ENCODE measurements at places on chromosomes 4 and X. TPM values are rescaled to one million over a fixed set of nuclear protein-coding genes. Genes with fewer than 3 reads are reported as not detected.

The CT45A1 gene
- polyA plus RNA-seq: 6.7 TPM

The USP51 gene
- 9.8 TPM for polyA plus RNA-seq

The RIBC1 gene
- polyA plus RNA-seq: 3.9 TPM

The GC gene
- 10.1 TPM for polyA plus RNA-seq

The TASL gene
- polyA plus RNA-seq: 0.90 TPM

- no peak for DNase-seq
Observed at GRCh38 chrX:79630033-79631009, 263.2 kb upstream of the ITM2A start.

DNA sequence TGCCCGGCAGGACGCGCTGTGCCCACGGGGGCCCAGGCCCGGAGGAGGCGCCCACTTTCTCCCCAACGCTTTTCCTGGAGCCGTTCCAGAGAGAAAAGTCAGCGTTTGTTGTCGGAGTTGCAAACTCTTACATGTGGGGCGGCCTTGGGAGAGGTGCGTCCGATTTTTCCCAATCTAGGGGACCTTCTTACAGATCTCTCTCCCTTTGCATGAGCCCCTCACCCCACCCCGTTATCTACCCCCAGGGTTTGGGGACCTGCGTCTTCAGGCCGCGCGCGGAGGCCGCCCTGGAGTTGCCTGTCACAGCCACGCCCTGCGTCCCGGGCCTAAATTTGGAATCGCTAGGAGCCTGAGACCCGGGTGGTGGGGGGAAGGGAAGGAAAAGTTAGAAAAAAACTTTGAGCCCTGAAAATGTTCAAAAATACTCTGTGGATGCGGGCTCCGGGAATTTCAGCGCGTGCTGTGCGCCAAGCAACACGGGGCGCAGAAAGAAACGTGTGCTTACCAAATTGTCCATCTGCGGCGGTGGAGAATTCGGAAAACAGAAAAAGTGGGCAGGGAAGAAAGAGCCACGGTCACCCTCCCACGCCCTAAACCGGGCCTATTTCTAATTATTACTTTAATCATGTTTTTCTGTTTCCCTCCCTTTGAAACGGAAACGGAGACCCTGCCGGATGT, 587 bp downstream of the CD99 start:
- DNase-seq: no peak

DNA sequence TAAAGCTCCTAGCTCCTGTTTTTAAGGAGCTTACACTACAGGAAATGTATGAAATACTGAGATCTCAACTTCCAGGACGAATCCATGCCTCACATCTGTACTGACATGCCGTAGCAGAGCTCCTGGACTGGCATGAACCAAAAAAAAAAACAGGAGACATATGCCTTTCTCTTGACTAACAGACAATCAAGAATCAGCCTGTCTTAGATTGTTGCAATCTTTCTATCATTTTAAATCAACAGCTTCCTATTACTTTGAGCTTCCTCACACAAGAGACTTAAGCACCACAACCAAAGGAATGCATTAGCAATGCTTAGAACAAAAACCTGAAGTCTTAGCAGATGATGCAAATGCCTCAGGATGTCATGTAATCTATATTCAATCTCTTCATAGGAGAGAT, 34.7 kb upstream of the AREG start:
- DNase-seq: no peak

DNA sequence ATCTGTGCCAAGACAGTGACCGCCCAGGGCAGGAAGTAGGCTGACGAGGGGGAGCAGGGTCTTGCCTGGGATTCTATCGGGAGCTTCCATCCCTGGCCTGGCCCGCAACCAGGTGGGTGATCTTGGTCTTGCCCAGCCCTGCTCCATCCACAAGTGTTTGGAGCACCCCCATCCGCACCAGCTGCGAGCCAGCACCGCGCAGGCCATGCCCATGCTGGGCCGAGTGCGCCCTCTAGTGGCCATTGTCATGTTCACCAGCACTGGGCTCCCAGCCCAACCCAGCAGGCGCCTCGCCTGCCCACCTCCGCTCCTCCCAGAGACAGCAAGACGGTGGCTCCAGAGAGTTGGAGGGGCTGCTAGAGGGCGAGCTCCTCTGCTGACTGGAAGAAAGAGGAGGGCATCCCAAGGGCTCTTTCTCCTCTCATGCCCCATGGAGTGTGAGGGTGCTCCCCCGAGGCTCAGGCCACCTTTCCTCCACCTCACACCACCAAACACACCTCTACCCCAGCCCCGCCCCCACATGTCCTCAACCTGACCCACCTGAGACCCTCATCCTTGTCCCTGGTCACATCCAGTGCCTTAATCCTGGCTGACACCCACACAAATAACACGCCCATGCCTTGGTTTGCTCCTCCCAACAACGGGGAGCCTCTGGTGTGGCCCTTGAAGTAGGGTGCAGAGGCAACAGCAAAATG, 9.8 kb upstream of the ATP2B3 start:
- no peak for DNase-seq

DNA sequence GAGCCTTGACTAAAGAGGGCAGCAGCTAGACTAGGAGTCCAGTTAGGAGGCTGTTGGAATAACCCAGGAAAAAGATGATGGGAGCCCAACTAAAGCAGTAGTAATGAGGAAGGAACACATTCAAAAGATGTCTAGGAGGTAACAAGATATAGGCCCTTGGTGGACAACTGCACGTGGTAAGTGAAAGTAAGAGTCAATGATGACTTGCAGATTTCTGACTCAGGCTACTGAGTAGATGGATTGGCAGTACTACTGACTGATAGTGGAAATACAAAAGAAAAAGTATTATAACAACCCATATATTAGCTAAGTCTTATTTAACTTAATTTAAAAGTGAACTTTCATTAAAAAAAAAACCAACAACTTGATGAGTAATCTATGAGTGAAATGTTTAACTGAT, 74.0 kb downstream of the PAK3 start:
- no peak for DNase-seq

DNA sequence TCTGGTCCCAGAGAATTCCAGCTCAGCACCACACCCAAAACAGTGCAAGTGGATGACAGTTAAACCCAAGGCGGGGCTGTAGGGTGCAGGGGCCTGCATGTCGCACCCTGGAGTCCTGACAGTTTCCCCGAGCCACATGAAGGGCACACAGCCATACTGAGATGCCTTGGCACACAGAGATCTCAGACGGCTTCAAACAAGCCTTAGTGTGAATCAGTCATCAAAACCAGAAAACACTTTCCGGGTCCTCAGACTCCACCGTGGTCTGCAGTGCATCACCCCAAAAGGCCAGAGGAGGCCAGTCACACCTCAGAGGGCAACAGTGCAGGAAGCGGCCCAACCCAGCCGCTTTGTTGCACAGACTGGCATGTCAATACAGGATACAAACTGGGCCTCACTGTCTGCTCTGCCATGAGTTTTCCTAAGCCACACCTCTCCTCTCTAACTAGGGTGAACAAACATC, 64.6 kb upstream of the ENPP6 start:
- no peak for DNase-seq

DNA sequence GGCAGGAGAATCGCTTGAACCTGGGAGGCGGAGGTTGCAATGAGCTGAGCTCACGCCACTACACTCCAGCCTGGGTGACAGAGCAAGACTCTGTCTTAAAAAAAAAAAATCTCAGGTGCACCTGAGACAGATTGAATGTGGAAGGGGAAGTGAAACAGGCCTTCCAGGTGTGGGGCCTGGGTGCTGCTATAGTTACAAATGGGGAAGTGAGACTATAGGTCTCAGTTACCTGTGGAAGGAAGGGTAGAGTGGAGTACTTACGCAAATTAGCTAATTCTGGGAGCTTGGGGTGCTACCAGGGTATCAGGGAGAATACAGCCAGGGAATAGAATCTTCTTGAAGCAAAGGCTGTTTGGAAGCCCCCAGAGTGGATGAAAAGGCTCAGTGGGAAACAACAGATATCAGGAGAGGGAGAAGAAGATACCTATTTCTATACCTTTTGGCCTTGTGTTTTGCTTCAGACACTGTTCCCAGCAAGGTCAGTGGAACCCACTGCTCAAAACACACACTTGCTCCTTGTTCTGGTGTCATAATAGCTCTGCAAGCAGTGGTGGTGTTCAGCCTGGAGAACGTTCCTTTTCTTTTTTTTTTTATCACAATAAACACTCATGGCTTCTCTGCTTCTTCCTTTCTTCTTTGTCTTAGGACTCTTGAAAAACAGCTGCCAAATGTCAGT, 7.0 kb downstream of the CD38 start:
- DNase-seq: no peak

DNA sequence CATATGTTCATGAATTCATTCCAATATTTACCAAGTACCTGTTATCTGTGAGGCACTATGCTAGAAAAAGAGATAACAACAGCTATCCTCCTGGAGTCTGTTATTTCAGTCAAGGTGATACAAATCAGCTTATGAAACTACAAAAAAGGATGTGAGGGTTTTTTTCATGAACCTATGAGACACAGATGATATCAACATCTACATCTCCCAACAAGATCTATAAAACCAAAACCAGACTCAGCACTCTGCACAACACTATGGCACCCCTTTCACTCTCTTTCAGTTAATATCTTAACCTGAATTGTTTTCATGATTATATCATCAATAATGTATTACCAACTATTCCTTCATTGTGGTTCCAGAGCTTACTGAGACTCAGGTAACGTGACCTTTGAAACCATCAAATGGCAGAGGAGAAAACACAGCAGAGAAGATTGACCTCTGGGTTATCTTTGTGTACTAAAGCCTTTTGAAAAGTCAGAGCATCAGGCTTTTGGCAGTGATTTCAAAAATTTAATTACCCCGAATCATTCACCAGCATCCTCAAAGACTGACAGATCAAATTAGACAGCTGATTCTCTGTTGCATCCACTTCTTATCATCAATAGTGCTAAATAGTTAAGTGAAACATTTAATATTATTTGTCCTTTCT, 244.6 kb upstream of the FTHL17 start:
- no peak for DNase-seq
